ENCODE measurements at places on chromosomes 1 and 21.
A peak's percentile ranks its signal among the peaks of the same experiment; 100 is the strongest.

DNA sequence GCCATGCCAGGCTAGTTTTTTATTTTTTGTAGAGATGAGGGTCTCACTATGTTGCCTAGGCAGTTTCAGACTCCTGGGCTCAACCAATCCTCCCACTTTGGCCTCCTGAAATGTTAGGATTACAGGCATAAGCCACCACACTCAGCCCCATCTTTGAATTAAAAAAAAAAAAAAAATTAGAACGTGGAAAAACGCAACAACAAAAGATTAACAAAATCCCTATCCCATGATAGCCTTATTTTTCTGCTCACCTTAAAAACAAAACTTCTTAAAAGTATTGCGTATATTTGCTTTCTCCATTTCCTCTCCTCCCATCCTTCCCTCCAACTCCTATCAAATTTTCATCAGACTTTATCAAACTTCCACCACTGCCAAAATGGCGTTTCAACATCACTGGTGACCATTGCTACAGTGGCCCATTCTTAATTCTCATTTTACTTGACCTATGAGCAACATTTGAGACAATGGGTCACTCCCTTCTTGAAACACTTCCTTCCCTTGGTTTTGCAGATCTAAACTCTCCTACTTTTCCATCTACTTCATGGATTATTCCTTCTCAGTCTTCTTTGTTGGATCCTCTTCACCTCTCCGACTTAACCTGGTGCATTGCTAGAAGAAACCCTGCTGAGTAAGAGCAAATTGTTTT, 579 bp upstream of the ZNF684 start:
- no peaks in the 10 kb centered on the region for H3K27me3 ChIP-seq
- DNase-seq = no peak
- H3K4me3 ChIP-seq = peak overlapping the region; percentile 66
- H3K4me1 ChIP-seq = no peaks in the 10 kb centered on the region
- peak overlapping the region; percentile 86 for H3K27ac ChIP-seq

- no peak overlapping the region for H3K27ac ChIP-seq
- no peak for DNase-seq
- peaks cover 6% of the 10 kb centered on the region for H3K36me3 ChIP-seq
- no peaks in the 10 kb centered on the region for H3K27me3 ChIP-seq
Observed at GRCh38 chr1:55062801-55063576, 23.6 kb downstream of the PCSK9 start.

- H3K27ac ChIP-seq = peak overlapping the region; percentile 83
- no peak for DNase-seq
- H3K36me3 ChIP-seq = peaks cover 99% of the 10 kb centered on the region
- no peaks in the 10 kb centered on the region for H3K27me3 ChIP-seq
Observed at GRCh38 chr1:156476501-156477298, 23.9 kb downstream of the MEF2D start.

- DNase-seq = no peak
- H3K4me1 ChIP-seq = peaks cover 53% of the 10 kb centered on the region
- H3K27ac ChIP-seq = peak overlapping the region; percentile 77
- H3K27me3 ChIP-seq = no peaks in the 10 kb centered on the region
Observed at GRCh38 chr1:232587141-232588008, 42.6 kb downstream of the SIPA1L2 start.

- no peaks in the 10 kb centered on the region for H3K27me3 ChIP-seq
- no peaks in the 10 kb centered on the region for H3K36me3 ChIP-seq
- no peak for DNase-seq
- H3K4me3 ChIP-seq = no peak overlapping the region
Observed at GRCh38 chr21:34907461-34908418, 141.4 kb downstream of the RUNX1 start.

- no peaks in the 10 kb centered on the region for H3K27me3 ChIP-seq
- peak overlapping the region; percentile 88 for H3K27ac ChIP-seq
- H3K4me1 ChIP-seq = no peaks in the 10 kb centered on the region
- H3K4me3 ChIP-seq = no peak overlapping the region
Observed at GRCh38 chr1:101242324-101243050, 5.7 kb downstream of the S1PR1 start.

DNA sequence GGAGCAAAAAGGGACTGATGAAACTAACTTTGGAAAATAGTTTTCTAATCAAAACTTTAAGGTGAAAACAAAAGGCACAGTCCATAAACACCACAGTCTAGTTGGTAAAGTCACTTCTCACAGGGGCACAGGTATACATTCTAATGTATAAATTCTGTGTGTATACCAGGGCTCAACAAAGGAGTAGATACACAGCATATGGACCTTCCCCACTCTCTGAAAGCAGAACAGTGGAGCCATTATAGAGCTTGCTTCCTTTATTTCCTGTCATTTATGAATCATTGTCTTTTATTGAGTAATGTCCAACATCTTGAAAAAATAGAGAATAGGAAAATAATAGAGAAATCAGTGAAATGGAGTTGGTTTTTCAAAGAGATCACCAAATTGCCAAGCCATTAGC, 746.5 kb upstream of the CHRM3 start:
- no peak for DNase-seq

GRCh38 chr1:21587602-21587953, 78.4 kb downstream of the ALPL start:
- peaks cover 24% of the 10 kb centered on the region for H3K4me1 ChIP-seq
- no peaks in the 10 kb centered on the region for H3K27me3 ChIP-seq
- H3K4me3 ChIP-seq = no peak overlapping the region
- H3K36me3 ChIP-seq = no peaks in the 10 kb centered on the region
- no peak for DNase-seq
- no peak overlapping the region for H3K27ac ChIP-seq

GRCh38 chr1:6899621-6900020, 114.4 kb downstream of the CAMTA1 start:
- H3K36me3 ChIP-seq = no peaks in the 10 kb centered on the region
- DNase-seq = no peak
- no peaks in the 10 kb centered on the region for H3K4me1 ChIP-seq
- no peak overlapping the region for H3K4me3 ChIP-seq
- no peaks in the 10 kb centered on the region for H3K27me3 ChIP-seq
- no peak overlapping the region for H3K27ac ChIP-seq

- no peaks in the 10 kb centered on the region for H3K4me1 ChIP-seq
- H3K4me3 ChIP-seq = no peak overlapping the region
Observed at GRCh38 chr1:195472291-195472690, 1135.9 kb downstream of the KCNT2 start.

DNA sequence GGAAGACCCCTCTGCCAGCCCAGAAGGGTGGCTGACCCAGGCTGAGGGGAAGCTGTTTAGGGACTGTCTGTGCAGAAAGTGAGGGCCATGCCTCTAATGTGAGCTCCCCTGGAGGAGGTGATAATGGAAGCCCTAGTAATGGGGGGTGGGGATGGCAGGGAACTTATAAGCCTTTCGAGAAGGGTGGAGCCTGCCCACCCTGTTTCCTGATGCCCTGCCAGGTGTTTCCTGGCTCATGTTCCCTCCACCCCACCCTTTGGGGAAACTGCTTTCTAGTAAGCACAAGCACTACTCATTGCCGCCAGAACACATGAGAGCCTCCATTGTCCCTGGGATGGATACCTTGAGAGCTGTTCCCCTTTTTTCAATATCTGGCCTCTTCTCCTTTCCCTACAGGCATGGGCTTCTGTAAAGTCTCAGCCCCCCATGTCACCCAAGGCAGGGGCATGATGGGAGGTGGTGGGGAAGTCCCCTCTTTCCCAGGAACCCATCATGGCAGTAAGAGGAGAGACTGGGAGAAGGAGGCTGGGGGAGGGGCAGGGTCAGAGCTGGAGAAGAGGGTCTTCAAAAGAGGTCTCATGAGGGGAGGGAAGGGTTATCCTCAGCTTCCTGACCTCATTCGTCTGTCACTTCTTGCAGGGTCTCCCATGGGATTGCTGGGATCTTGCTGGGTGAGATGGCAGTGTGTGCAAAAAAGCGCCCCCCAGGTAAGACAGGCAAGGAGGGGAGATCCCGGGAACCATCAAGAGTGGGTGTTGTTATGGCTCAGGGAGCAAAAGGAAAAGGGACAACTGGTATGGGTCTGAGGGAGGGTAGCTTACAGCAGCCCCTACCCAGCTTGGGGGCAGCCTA, 2.4 kb downstream of the ATP8B2 start:
- no peaks in the 10 kb centered on the region for H3K4me1 ChIP-seq
- no peak for DNase-seq
- peak overlapping the region; percentile 95 for H3K27ac ChIP-seq
- peak overlapping the region; percentile 56 for H3K4me3 ChIP-seq

GRCh38 chr1:176141449-176141848, 65.6 kb downstream of the COP1 start:
- H3K36me3 ChIP-seq = no peaks in the 10 kb centered on the region
- no peak for DNase-seq
- H3K27me3 ChIP-seq = no peaks in the 10 kb centered on the region
- H3K4me1 ChIP-seq = no peaks in the 10 kb centered on the region
- no peak overlapping the region for H3K27ac ChIP-seq

DNA sequence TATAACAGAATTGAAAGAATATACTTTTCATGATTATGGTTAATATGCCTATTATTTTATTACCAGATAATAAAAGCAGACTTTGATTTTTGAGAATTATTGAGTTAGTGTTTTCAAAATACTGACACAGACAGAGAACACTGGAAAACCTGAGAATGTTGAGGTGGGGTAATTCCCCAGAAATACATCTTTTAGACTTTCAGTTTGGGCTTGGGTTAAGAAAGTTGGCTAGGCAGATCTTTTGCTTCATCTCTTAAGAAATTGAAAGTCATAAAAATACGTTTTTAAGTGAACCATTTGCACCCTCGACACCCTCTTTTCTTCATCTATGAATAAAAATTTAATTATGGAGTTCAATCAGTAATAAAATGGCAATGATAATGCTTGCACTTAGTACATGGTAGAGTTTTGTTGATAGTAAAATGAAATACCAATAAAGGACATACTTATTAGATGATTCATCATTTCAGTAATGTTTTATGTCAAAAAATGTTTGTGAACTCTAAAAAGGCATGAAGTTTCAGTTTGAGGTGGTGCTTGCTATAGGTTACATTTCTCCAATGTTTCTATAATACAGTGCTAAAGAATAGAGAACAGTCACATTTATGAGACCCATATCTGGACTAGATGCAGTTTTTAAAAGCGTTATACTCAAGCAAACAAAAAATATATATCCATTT, 1.9 kb upstream of the SAMSN1 start:
- no peak overlapping the region for H3K27ac ChIP-seq
- H3K27me3 ChIP-seq = no peaks in the 10 kb centered on the region
- no peak overlapping the region for H3K4me3 ChIP-seq

- no peak overlapping the region for H3K27ac ChIP-seq
- peak; percentile 85 for DNase-seq
- H3K4me1 ChIP-seq = peaks cover 9% of the 10 kb centered on the region
- H3K36me3 ChIP-seq = peaks cover 13% of the 10 kb centered on the region
- no peaks in the 10 kb centered on the region for H3K27me3 ChIP-seq
- H3K4me3 ChIP-seq = no peak overlapping the region
Observed at GRCh38 chr1:19918057-19918456, 5.4 kb downstream of the PLA2G2E start.

DNA sequence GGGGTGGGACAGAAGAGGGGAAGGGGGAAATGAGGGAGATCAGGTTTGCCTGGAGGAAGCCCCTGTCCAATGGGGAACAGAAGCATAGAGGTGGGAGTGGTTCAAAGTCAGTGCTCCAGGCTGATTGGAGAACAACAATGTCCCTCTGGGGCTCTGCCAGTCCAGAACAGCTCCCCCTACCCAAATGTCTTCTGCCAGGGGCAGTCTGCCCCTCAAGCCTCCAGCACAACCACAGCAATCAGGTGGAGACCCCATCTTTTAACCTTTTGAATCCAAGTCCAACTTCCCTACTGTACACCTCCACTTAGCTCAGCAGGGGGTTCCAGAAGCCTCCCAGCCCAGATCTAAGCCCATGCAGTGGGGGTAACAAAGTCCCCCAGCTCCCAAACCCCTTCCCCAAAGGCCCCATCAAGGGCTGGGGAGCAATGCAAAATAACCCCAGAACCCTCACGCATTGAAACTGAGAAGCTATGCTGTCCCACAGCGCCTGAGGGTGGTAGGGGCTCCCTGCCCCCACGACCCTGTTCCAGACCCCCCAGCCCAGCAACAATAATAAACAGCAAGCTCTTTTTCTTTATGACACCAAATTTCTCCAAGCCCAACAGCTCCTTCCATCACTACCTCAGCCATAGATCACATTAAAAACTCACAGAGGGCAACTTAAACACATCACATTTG, 3.3 kb downstream of the AHDC1 start:
- H3K27ac ChIP-seq = peak overlapping the region; percentile 97
- H3K4me3 ChIP-seq = no peak overlapping the region
- H3K27me3 ChIP-seq = no peaks in the 10 kb centered on the region

GRCh38 chr1:26064553-26064952, 2.9 kb downstream of the TRIM63 start:
- no peaks in the 10 kb centered on the region for H3K27me3 ChIP-seq
- peak overlapping the region; percentile 86 for H3K27ac ChIP-seq
- H3K4me3 ChIP-seq = peak overlapping the region; percentile 57
- H3K4me1 ChIP-seq = peaks cover 13% of the 10 kb centered on the region
- DNase-seq = no peak

- H3K4me1 ChIP-seq = no peaks in the 10 kb centered on the region
- no peak overlapping the region for H3K4me3 ChIP-seq
- H3K36me3 ChIP-seq = peaks cover 4% of the 10 kb centered on the region
- no peak for DNase-seq
Observed at GRCh38 chr1:202316186-202316585, 25.6 kb downstream of the UBE2T start.

GRCh38 chr1:62128745-62129144, 65.9 kb upstream of the L1TD1 start:
- DNase-seq = no peak
- no peaks in the 10 kb centered on the region for H3K27me3 ChIP-seq
- H3K36me3 ChIP-seq = peaks cover 16% of the 10 kb centered on the region
- H3K27ac ChIP-seq = no peak overlapping the region
- H3K4me3 ChIP-seq = no peak overlapping the region

Data from right atrium auricular region (tissue), 2 donors.